ENCODE measurements at places on chromosomes 11 and 22.

- no peak for DNase-seq
These were observed 4.1 kb downstream of the OLFML1 start for GRCh38 chr11:7489376-7489775.

GRCh38 chr22:17910561-17911311, 113.6 kb downstream of the MICAL3 start:
- no peak for DNase-seq

DNA sequence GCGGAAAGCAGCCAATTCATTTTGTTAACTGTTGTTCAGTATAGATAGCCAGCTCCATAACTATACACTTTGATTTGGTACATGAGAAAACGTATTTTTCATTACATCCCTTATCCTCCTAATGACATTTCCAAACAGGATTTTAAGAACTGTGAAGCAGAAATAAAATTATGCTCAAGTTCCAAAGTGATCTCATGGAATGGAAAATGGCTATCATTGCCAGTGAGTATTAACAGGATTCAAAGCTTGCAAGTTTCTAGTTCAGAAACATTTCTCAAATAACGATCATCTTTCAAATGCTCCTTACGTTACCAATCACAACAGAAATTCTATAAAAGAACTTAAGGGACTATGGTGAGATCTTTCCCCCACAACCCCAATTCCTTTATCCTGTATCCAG, 53.7 kb downstream of the CADM1 start:
- no peak for DNase-seq

DNA sequence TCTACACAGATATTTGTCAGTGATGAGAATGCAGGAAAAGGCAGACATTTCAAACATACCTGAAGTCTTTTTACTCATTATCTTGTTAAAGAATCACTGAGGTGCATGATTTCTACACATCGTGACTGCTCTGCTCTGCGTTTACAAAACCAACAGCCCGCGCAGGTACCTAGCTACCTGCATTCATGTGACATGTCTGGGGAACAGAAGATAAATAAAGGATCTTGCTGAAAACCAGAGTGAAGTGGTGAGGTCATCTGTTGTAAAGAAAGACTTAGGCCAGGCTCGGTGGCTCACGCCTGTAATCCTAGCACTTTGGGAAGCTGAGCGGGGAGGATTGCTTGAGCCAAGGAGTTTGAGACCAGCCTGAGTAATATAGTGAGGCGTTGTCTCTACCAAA, 15.7 kb downstream of the ASPHD2 start:
- DNase-seq = no peak

GRCh38 chr11:126329644-126330211, 25.8 kb upstream of the ST3GAL4 start:
- DNase-seq = no peak

DNA sequence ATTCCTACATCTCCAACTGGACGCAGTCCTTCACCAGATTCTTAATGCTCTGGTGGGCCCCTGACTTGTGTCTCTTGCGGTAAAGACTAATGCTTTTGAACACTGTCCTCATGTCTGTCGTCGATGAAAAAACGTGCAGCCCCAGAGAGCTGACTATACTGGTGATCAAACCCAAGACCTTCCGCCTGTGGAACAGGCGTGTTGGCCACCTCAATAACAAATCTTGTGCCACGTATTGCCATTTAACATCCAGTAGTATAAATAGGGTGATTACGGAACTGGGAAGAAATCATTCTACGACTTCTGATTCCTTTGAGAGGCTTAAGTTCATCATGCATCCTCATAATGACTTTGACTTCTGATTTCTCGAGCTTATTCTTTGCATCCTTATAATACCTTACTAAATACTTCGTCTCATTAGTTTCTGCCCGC, 45.6 kb downstream of the OR4D9 start:
- DNase-seq = no peak

DNA sequence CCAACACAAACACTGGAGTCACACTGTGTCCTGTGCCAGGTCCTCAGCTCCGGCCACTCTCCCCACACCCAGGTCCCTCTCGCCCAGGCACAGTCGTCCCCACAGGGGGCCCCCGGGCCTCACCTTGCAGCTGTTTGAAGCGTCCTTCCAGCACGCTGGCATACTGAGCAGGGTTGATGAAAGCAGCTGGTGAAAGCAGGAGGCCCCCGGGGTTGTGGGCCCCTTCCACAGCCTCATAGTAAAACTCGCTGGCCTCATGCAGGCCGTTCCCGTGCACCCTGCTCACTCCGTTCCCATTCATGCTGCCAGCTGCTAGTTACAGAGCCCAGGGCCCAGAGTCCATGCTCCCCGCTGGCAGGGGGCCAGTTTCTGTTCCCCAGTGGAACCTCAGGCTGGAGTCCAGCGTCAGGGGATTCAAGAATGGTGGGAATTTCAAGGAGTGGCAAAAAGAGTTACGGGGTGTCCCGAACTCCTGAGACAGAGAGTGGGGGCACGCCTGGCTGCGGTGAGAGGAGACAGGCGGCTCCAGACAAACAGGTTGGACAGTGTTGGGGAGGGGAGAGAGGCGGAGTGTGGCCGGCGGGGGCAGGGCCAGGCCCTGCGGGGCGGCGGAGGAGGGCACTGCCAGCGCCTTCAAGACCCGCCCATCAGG, 10.6 kb downstream of the SPTBN2 start:
- no peak for DNase-seq

DNA sequence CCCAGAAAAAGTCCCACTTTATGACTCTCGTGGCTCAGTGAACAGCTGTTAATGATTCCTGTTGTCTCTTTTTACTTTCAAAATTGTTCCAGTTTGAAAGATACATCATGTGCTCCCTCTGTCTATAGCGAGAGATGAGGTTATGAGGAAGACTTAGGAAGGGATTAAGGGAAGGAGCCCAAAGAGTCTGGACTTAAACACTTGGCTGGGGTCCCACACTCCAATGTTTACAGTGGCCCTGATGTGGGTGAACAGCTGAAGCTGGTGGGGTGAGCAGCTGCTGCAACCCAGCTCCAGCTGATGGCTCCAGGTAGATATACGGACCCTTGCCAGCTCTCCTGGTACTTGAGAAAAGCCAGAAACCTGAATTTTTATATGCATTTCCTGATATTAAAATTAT, 84.5 kb upstream of the PLET1 start:
- no peak for DNase-seq

DNA sequence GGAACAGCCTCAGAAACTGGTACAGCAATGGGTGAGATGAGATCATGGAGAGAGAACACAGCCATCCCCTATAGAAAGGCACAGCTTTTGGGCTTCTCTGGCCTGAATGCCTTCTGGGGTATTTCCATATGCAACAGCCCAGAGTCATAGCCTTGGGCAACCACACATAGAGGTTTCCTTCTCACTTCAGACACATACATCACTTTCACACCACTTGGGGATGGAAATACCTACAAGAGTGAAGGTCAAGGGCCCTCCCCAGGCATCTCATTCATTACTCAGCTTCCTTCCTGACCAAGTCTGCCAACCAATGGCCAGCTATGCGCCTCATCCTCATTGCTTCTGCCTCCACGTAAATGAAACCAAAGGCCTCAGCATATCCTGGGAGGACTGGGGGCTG, 17.7 kb upstream of the OLFML1 start:
- no peak for DNase-seq

DNA sequence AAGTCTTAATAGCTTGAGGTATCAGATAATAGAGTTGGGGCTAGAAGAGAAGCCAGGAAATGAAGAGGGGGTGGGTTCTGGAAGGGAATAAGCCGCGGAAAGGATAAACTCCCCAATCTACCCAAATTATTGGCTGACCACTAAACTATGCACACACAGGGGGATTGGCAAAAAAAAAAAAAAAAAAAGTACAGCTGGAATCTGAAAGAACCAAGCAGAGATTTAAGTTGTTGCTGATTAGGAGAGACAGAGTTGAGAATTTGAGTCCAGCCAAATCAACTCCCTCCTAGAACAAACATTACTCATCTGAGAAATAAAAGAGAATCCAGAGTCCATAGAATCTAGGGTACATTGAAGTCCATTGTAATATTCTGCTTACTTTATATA, 134.9 kb downstream of the CCDC81 start:
- DNase-seq = no peak

- DNase-seq = no peak
These were observed 87.4 kb downstream of the HIPK3 start for GRCh38 chr11:33344611-33345010.

DNA sequence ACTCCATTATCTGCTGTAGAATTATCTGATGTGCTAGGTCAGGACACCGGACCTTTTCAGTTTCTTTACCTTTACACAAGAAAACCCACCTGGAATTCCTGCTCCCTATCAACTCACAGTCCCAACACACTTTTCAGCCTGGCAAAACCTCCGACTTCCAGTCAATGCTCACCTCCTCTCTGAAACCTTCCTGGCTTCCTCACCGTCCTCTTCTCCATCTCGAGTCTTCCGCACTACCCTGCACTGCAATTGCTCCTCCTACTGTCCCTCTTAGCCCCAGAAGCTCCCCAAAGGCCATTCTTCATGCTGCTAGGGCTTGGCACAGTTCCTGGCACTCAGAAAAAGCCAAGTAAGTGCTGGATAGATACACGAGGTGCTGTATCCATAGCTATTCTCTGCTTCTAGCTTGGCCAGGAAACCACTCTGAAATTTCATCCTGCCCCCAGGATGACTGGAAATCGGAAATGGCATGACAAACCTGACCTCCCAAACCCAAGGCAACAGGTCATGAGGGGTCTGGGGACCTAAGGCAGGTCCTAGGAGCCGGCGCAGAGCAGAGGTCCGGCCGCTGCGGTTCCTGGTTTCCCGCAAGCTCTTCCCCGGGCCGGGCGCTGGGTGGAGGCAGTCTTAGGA, 702 bp downstream of the SYN3 start:
- DNase-seq = no peak

DNA sequence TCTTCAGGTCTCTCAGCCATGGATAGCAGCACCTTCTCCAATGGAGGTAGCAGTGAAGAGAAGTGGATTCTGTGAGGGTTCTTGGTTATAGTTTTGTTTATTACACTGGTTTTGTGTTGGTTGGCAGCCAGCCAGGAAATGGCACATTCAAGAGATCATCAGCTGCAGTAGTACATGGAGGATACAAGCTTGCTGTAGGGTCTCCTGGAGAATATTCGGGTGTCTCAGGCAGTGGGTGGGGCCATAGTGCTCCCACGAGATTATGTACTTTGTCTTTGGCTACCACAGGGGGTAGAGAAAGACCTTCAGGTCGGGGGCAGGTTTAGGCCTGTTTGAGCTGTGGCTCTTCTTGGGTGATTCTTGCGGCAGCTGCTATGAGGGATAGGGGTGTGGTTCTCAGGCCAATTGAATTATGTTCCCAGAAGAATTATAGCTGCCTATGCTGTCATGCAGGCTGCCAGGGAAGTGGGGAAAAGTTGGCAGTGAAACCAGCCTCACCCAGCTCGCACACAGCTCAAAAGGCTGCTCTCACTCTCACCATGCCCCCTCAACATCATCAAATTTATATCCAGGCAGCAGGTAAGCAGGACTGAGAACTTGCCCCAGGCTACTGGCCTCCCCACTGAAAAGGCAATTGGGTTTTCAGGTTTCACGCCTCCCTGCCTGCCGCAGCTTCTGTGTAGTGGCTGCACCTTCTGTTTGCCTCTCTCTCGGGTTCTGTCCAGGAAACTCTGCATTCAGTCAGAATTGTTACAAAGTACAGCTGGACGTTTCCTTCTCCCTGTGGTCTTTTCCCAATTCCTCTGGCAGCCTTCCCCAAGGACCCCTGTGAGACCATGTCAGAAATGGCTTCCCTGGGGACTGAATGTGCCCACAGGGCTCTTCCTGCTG, 435.5 kb downstream of the LUZP2 start:
- no peak for DNase-seq
